Left cardiac atrium (tissue), 4 donors: ENCODE measurements at places on chromosomes 11 and 22. TPM values are rescaled to one million over a fixed set of nuclear protein-coding genes. Genes with fewer than 3 reads are reported as not detected.

The SLC7A4 gene
- 0.68 TPM for total RNA-seq

DNA sequence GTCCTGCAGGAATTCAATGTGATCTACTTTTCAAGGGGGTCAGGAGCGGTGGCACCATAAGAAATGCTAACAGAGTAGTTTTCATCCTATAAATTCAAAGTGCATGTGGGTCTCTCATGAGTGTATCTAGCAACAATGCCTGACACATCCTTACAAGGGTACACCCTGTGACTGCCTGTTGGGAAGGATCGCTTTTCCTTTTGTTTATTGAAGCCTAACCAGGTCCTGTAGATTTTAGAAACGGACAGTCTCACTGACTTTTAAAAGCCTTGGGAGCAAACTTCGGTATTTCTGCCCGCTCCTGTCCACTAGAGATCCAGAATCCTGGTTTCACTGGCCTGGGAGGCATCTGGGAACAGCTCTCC, 102.4 kb downstream of the MICAL2 start:
- no peak for DNase-seq

The GUCD1 gene
- total RNA-seq: 147 TPM

The CHCHD10 gene
- total RNA-seq: 1,106 TPM

DNA sequence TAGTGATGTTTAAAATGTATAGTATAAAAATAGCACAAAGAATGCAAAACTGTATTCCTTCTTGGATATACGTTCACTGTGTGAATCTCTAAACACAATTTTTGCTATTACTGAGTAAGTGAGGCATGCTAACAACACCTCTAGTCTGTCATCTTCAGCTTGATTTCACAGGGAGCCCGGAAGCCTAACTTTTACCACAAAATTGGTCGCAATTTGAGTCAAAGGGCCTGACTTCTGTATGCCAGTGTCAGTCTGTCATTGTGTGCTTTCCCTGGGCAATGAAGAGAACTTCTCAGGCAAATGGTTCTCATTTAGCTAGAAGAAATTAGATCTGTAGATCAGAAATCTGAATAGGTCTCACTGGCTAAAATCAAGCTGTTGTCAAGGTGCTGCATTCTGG, 1059.5 kb downstream of the FAM181B start:
- DNase-seq: no peak

- DNase-seq: no peak
Measured at GRCh38 chr11:76769645-76770586, 13.2 kb upstream of the TSKU start.

GRCh38 chr11:60854847-60855725, 664 bp downstream of the PTGDR2 start:
- DNase-seq: no peak

DNA sequence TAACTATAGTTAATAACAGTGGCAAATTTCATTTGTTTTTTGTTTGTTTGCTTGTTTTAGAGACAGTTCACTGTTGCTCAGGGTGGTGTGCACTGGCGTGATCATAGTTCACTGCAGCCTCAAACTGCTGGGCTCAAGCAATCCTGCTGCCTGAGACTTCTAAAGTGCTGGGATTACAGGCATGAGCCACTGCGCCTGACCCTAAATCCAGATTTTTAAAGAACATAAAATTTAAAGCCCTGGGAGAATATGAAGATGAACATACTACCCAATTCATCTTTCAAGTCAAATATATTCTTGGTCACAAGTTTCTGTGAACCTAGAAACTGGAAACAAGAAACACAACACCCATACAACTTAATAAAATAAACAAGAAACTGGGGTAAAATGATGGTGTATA, 28.1 kb downstream of the RRAS2 start:
- DNase-seq: no peak

GRCh38 chr11:71927820-71928736, at the start of gene XNDC1N:
Gene XNDC1N (minus strand): TSS chr11:71928594. CDS start chr11:71923353, 5,241 bp downstream.
- peak; percentile 59 for DNase-seq

The CAT gene
- 117 TPM for total RNA-seq

The GAL gene
- total RNA-seq: not detected

DNA sequence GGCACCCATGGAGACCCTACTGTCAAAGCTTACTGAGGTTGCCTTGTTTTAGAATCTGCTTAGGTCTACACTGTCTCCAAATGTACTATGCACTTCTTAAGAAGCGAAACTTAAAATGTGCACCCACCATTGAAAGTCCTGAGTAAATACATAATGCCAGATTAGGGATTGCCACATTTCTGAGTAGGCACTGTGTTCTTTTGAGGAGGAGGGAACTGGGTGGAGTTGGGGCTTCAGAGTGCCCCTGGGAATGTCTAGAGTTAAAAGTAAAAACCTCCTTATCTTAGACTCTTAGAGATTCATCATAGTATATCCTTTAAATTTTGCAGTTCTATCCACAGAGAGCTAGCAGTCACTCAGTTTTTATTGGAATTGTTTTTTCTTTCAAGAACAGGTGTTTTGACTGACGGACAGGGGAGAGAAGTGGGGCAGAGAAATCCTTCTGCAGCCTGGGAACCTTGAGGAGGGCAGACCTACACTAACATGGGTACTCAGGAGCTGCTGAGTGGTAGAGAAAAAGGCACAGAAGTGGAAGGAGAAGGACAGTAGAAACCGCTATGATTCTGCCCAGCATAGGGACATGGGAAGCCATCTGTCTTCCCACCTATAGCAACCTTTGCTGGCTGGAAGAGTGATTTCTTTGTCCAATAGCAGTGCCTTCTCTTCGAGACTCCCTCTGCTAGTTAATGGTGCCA, 33.4 kb upstream of the MICAL2 start:
- DNase-seq: no peak

GRCh38 chr11:112730591-112730990, 230.6 kb upstream of the NCAM1 start:
- DNase-seq: no peak

GRCh38 chr22:50527921-50528681, 1.7 kb downstream of the TYMP start:
- DNase-seq: peak; percentile 26

DNA sequence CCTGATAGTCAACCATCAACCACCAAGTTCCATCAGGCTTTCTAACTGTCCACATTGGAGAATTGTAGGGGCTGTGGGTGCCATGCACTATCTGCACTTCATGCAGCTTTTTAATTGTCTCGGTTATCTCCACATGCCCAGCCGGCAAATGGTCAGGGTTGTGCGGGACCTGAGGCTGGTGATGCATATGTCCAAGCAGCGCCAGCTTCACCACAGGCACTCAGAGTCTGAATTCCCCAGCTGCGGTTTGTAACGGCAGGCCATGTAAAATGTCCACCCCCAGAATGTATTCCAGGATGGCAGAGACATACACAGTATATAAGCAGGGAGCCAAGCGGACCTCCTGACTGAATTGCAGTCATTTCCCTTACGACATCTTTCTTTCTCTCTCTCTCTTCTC, 435.6 kb downstream of the DYNC2H1 start:
- no peak for DNase-seq

The KCNJ11 gene
- total RNA-seq: 21.2 TPM

The PHF21B gene
- total RNA-seq: 0.76 TPM

DNA sequence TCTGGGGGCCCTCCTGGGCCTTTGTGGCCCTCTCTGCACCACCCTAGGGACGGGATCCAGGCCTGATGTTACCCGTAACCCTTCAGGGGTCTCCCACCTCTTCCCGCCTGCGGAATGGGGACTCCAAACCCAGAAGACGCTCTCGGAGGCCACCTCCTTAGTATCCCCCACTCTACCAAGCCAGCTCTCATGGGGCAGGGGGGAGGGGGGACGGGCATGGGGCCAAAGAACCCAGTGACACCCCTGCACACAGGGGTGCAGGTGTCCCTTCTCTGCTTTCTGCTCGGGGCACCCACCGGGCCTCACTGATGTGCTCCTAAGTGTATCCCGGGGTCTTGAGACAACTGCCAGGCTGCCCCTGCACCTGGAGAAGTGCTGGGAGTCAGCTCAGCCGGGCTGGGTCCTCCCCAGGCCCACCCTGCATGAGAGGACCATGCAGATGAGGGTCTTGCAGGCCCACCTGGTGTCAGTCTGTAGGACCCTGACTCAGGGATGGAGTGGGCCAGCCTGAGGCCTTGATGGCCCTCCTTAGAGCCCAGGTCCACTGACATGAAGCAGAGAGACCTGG, 176.9 kb downstream of the IGLL1 start:
- DNase-seq: no peak

The TRIM29 gene
- total RNA-seq: not detected

DNA sequence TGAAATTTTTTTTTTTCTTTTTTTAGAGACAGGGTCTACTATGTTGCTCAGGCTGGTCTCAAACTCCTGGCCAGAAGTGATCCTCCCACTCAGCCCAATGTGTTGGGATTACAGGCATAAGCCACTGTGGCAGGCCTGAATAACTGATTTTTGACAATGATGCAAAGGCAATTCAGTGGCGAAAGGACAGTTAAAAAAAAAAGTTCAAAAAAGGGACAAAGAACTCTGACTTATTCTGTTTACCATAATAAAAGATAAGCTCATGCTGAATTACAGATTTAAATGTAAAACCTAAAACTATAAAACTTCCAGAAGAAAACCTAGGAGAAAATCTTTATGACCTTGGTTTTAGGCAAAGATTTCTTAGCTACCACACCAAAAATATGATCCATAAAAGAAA, 48.9 kb downstream of the ATG16L2 start:
- DNase-seq: no peak

DNA sequence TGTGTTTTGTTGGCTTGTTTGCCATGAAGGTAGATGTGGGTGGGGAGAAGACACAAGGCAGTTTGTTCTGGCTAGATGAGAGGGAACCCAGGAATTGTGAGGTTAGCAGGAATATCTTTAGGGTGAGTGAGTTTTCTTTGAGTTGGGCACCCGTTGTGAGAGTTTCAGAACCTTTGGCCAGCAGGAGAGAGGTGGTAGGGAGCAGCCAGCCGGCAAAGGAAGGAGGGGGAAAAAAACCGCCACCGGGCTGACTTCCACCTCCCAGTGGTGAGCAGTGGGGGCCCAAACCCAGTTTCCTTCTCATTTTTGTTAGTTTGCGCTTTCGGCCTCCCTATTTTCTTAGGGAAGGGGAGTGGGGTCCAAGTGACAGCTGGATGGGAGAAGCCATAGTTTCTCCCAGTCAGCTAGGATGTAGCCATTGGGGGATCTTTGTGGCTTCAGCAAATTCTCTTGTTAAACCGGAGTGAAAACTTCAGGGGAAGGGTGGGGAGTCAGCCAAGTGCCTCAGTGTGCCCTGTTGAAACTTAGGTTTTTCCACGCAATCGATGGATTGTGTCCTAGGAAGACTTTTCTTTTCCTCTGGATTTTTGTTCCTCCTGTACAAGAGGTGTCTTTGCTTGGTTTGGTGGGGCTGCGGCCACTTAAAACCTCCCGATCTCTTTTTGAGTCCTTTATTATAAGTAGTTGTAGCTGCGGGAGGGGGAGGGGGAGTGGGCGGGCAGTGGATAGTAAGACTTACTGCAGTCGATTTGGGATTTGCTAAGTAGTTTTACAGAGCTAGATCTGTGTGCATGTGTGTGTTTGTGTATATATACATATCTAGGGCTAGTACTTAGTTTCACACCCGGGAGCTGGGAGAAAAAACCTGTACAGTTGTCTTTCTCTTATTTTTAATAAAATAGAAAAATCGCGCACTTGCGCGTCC, 1.1 kb upstream of the GCAT start:
- no peak for DNase-seq

The BACE1-AS gene
- total RNA-seq: 6.3 TPM

The CD6 gene
- total RNA-seq: 0.65 TPM

GRCh38 chr11:73365352-73366264, 10.6 kb upstream of the RELT start:
- DNase-seq: no peak

The TRIM48 gene
- not detected for total RNA-seq

GRCh38 chr11:65558002-65558929, at the start of gene LTBP3:
Gene LTBP3 (minus strand): TSS chr11:65558359. CDS start chr11:65557959, 400 bp downstream.
- peak; percentile 85 for DNase-seq

GRCh38 chr11:980438-981357, 55.0 kb downstream of the AP2A2 start:
- DNase-seq: no peak

- no peak for DNase-seq
Measured at GRCh38 chr22:49523374-49524008, 304.2 kb downstream of the BRD1 start.

The KRTAP5-9 gene
- not detected for total RNA-seq

DNA sequence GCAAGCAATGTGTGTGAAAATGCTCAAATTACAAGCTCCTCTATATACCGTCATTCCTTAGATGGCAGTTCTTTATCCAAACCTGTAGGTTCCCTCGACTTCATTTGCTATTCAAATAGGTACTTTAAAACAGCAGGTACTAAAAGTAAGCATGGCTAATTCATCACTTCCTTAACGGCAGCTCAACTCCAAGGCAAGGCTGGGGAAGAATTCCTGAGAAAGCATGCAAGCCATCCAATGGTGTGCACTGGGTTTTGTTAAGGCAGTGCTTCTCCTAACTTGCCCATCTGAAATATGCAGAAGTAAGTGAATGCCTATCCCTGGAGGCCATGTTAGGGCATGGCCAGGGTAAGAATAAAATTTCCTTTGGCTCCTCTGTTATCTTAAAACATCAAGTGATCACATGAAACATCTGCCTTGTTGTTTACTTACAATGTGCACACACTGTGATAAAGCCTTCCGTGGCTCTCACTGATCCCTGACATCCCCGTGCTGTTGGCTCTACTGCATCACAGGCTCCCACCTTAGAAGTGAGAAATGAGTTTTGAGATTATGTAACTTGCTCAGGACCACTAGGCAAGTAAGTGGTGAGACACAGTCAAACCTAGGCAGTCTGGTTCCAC, 52.1 kb downstream of the SMCO4 start:
- DNase-seq: no peak

The NPTXR gene
- 26.9 TPM for total RNA-seq

GRCh38 chr11:61141601-61142028, 19.6 kb downstream of the VPS37C start:
- no peak for DNase-seq

- DNase-seq: no peak
Measured at GRCh38 chr11:85960678-85961077, 105.5 kb downstream of the CCDC83 start.

GRCh38 chr22:27175021-27175838, 517.8 kb downstream of the MIAT start:
- DNase-seq: no peak

GRCh38 chr22:19134176-19134831, 3.2 kb downstream of the TSSK2 start:
- DNase-seq: no peak

The ENTHD1 gene
- not detected for total RNA-seq

The TH gene
- total RNA-seq: not detected

DNA sequence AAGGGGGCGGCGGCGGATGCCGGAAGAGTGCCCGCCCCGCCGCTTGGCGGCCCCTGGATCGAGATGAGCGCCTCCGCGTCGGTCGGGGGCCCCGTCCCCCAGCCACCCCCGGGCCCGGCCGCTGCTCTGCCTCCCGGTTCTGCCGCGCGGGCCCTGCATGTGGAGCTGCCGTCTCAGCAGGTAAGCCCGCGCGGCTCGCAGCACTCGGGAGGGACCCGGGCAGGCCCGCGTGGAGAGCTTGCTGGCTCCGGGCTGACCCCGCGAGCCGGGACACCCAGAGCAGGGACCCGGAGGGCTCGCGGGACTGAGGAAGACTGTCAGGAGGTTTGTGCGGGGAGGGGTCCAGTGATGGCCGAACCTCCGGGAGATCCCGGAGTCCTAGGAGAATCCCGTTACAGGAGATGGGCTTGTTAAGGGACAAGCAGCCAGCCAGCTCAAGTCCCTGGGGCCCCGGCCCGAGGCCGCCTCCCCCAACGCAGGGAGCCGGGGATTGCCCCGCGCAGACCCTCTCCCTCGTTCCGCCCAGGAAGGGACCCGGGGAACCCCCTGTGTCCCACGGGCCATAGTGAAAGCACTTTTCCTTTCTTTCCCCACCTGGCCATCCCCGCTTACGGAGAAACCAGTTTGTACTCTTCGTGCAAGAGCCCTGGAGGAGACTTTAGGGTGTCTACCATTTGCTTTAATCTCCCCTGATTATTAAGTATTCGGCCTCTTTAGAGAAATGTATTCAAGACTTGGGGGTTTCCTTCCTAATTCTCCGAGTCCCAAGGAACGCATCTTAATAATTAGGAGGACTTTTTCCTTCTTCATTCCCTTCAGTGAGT, 547 bp downstream of the UVRAG start:
- no peak for DNase-seq
